ENCODE measurements at places on chromosomes 11 and 22.

DNA sequence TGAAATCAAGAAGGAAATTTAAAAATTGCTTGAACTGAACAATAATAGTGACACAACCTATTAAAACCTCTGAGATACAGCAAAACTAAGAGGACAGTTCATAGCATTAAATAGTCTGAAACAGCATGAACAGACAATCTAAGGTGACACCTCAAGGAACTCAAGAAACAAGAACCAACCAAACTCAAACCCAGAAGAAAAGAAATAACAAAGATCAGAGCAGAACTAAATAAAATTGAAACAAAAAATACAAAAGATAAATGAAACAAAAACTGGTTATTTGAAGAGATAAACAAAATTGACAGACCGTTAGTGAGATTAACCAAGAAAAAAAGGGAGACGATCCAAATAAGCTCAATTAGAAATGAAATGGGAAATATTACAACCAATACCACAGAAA is 122.8 kb upstream of the TOP3B start:
- DNase-seq = no peak

DNA sequence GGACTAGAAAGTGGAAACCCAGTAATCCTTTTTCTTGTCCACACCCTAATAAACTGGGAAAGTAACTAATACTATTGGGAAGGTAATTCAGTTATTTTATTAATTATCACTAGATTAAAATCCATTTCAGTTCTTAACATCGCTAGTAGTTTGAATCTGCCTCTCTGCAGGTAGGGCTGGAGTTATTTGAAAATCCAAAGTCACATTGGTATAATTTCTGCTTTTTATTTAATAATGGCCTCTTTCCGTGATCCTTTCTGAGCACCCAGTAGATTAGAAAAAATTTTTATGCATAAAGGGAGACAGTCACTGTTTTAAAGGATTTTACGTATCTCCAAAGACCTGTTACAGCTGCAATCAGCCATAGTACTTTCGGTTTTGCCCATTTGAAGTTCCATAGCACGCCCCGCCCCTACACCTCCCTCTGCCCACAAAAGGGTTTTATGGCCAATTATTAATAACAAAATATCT is 605 bp upstream of the COPB1 start:
- no peak for DNase-seq

GRCh38 chr11:116500947-116501602 is 271.7 kb downstream of the BUD13 start:
- DNase-seq = no peak

GRCh38 chr11:33027846-33028536 is 11.4 kb upstream of the TCP11L1 start:
- DNase-seq = no peak

- DNase-seq = no peak
Measured at GRCh38 chr11:107583629-107584195, 7.2 kb upstream of the ELMOD1 start.

DNA sequence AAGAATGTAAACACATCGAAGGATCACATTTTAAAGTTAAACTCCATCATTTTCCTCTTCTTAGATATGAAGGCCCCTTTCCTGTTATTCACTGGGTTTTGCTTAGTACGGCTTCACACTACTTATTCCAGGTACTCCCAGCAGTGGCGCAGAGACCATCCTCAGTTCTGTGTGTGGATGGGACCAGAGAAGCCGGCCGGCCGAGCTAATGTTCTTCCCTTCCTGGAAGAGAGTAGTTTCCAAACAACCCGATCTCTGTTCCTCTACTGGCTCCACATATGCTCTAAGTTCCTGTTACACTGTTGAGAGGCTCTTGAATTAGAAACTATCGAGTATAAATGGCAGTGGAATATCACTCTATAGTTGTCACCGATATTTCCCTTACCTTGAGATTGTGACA is 684 bp upstream of the NFRKB start:
- DNase-seq = no peak

GRCh38 chr11:31646216-31646615 is 136.6 kb downstream of the ELP4 start:
- DNase-seq = no peak

- DNase-seq = no peak
Measured at GRCh38 chr11:121688055-121688491, 235.3 kb upstream of the SORL1-AS1 start.

GRCh38 chr22:21984793-21985192 is 2.2 kb upstream of the TOP3B start:
- no peak for DNase-seq

- DNase-seq = no peak
Measured at GRCh38 chr11:71397961-71398360, 50.2 kb downstream of the DHCR7 start.

GRCh38 chr11:119745112-119745511 is 16.1 kb upstream of the NECTIN1 start:
- DNase-seq = no peak

DNA sequence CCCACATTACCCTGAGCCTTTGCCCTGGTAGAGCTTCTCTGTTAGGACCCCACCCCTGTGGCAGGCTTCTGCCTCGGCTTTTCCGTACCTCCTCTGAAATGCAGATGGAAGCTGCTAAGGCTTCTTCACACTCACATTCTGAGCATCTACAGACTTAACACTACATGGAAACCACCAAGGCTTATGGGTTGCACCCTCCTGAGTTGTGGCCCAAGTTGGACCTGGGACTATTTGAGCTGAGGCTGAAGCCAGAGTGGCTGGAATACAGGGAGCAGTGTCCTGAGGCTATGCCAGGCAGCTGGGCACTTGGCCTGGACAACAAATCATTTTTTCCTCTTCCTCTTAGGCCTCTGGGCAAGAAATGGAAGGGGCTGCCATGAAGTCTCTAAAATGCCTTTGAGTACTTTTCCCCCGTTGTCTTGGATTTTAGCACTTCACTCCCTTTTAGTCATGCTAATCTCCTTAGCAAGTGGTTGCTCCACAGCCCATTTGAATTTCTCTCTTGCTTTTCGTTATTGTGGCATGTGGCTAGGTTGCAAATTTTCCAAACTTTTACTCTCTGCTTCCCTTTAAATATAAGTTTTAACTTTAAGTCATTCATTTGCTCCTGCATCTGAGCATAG is 114.8 kb upstream of the FIBIN start:
- DNase-seq = no peak

DNA sequence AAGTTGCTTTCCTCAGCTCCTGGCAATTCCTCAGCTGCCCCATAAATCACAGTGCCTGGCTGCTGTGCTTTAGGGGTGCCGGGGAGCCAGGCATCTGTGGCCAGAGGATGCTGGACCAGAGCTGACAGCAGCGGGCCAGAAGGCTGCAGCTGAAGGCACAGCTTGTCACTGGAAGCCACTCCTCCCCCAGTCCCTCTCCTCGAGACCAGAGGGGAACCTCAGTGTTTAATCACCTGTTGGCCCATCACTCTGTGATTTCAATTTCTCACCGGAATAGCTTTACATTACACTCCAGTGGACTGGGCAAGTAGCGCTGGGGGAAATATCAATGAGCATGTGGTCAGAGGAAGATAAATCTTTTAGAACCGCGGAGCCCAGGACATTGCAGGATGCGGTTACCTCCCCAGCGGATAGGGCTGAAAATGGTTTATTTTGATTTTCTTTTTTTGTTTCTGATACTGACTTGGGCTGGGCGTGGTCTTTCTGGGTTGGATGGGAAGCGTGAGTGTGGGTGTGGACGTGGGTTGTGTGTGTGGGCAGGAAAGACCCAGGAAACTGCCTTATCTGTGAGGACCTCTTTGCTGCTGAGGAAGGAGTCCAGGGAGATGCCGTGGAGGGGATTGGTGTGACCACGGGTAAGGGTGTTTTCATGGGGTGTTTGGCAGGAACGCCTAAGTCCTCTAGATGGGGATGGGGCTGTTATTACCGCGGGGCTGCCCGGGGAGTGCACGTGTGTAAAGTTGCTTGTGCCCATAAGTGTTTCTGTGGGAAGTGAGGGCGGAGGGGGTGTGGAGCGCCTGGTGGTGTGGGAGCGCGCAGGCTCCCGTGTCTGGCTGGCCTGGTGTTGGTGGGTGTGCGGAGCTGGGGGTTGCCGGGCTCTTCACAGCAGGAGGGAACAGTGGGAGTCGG is 4.0 kb downstream of the DAGLA start:
- no peak for DNase-seq

DNA sequence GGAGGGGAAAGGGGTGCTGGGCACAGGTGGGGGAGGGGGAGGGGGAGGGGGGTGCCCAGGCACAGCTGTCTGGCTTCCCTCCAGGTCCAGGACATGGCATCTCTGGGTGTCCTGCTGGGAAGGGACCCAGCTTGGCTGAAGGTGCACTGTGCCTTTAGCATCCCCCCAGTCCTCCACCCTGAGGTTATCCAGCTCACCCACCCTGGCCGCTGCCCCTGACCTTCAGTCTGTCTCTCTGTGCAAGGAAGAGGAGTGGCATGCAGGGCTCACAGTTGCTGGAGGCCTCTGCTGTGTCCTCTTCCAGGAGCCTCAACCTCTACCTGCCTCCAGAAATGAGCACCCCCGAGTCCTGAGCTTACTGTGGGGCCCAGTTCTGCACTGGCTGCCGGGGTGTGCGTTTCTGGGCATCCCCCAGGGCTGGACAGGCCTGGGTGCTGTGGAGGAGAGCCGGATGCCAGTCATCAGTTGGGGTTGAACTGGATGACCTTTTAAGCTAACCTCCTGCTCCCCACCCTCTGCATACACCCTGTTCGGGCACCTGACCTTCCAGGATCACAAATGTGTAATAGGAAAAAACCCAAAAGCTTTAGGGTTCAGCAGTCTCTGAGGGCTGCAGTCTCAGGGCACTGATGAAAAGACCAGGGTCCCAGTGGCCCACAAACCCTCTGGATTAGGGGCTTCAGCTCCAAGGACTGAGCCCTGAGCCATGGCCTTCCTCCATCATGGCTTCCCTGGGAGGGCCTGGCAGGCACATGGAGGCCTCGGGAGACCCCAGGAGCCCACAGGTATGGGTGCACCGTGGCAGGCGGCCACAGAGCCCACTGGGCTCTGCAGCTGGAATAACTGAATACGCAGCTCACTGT is 9.6 kb upstream of the CTSD start:
- no peak for DNase-seq

- no peak for DNase-seq
Measured at GRCh38 chr11:18171377-18172000, 1.1 kb upstream of the MRGPRX4 start.

- no peak for DNase-seq
Measured at GRCh38 chr11:35363854-35364780, 55.2 kb downstream of the SLC1A2 start.

GRCh38 chr11:39144351-39145130 is 2314.9 kb downstream of the LRRC4C start:
- no peak for DNase-seq

DNA sequence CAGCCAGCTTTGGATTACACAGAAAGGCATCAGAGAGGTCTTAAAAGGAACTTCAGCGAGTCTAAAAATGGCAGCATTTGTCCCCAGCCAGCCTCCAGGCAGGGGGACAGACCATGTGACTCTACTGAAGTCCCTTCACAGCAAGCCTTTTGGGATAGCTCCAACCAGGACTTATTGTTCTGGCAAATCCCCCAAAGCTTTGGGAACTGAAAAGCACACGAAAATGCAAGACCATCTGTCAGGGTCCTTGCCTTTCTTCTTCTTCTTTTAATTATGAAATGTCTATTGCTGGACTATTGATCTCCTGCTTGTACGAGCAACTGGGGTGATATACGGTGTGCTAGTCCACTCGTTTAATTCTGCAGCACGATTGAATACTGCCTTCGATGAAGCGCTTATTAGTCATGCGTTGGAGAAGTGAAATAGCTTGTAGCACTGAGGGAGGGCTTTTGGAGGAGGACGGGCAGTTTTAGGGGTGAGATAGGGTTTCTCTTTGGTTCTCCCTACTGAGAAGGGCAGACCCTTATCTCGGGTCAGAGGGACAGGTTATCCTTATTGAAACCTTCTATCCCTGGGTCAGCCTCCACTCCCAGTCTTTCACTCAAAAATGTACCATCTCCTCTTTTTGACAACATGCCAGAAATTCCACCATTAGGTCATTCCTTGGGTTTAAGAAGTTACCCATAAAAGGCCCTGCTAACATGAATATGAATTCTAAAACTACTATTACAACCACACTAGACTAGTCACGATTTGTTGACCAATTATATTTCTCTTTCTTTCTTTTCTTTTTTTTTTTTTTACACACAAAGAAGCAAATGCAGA is 416.4 kb downstream of the MIAT start:
- DNase-seq = no peak

GRCh38 chr11:94830722-94831510 is 62.8 kb downstream of the AMOTL1 start:
- DNase-seq = no peak

GRCh38 chr11:35262056-35262455 is 123.1 kb downstream of the CD44 start:
- no peak for DNase-seq

- no peak for DNase-seq
Measured at GRCh38 chr11:14317659-14318325, 41.2 kb downstream of the RRAS2 start.

GRCh38 chr22:24752088-24752623 is 22.4 kb downstream of the PIWIL3 start:
- DNase-seq = no peak

DNA sequence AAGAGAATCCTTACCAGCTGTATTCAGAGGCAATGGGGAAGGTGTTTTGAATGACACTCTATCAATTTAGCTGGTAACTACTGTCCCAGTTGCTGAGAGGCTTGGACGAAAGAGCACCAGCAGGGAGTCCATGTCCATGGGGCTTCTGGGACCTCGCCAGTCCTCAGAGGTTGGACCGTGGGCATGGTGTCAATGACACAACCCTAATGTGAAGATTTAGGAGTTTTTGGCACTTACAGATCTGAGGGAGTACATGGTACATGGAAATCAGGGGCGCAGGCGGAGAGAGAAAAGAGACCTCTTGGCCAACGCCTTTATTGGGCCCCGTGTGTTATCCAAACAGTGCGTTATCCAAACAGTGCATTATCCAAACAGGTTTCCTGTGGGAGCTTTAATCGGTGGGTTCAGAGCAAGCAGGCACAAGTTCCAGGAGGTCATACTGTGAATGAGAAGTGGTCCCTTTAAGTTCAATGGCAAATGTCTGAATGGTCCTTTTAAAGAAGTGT is 169.1 kb upstream of the B3GAT1 start:
- DNase-seq = no peak

DNA sequence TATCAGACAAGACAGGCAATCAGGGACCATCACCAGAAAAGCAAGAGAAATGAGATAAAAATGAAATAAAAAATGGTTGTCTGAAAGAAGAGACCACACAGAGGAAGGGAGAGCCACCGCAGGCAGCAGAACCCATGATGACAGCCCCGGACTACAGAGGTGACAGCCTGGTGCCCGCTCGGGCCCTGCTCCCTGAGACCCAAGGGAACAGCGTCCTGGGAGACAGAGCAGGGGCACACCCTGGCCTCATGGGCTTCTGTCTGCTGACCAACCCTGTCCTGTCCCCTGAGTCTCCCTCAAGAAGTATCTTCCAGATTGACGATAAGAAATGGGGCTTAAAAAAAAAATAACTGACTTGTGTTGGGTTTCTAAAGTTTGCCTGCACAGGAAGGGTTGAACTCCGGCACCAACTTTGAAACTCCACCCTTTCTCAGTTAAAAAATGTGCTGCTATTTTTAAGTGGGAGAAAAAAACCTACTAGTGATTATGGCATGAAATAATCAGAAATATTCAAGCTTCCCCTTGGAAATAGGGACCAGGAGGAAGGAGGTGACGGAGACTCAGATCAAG is 70.1 kb upstream of the TTLL12 start:
- no peak for DNase-seq

GRCh38 chr11:1298695-1299492 is 10.5 kb downstream of the TOLLIP start:
- no peak for DNase-seq

GRCh38 chr22:37273846-37274225 is 8.5 kb upstream of the CYTH4 start:
- no peak for DNase-seq

Measured in cortex of kidney (tissue), 1 donor.